Airway epithelial cell (primary cell): ENCODE measurements at places on chromosomes 3 and 15. TPM values are rescaled to one million over a fixed set of nuclear protein-coding genes. Genes with fewer than 3 reads are reported as not detected.

IGSF11 gene
- 0.14 TPM in 1 of 2 replicates, not detected in the other for total RNA-seq

PDCD10 gene
- total RNA-seq = 72.1 and 97.5 TPM in 2 replicates

EXD1 gene
- 0.28 TPM in 1 of 2 replicates, not detected in the other for total RNA-seq

ATP13A5 gene
- 0.09 and 0.49 TPM in 2 replicates for total RNA-seq

SACM1L gene
- total RNA-seq = 17.3 and 42.1 TPM in 2 replicates

COL6A6 gene
- total RNA-seq = not detected in 2 replicates

HYAL2 gene
- total RNA-seq = 81.7 and 102 TPM in 2 replicates

MFSD1 gene
- 29.2 and 40.1 TPM in 2 replicates for total RNA-seq

TLR9 gene
- total RNA-seq = 0.07 TPM in 1 of 2 replicates, not detected in the other

LRRC31 gene
- total RNA-seq = not detected in 2 replicates

MYD88 gene
- 38.5 and 43.6 TPM in 2 replicates for total RNA-seq

FRMD5 gene
- total RNA-seq = 1.5 and 2.9 TPM in 2 replicates
